Small intestine (tissue), 16 donors: ENCODE measurements at places on chromosomes 11 and 22. TPM values are rescaled to one million over a fixed set of nuclear protein-coding genes. Genes with fewer than 3 reads are reported as not detected.

PRR14L gene
- polyA plus RNA-seq: 25.5 TPM

OR51B4 gene
- not detected for polyA plus RNA-seq

TPBGL gene
- 0.22 TPM for polyA plus RNA-seq

DNA sequence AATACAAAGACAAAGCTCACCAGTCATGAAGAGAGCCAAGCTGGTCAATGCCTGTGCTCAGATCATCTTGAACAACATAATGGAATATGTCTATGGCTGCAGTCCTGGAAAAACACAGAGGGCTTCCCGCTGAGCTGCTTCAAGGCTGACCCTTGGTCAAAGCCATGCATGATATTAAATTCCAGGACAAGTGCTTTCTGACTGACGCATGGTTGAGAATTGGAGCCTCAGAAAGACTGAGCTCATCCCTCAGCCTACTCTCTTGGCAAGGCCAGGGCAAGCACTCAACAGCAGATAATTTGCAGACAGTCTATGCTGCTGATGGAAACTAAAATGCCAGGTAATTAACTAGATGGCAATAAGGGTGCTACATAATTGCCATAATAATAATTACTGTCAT is 89.2 kb downstream of the GALNT18 start:
- DNase-seq: no peak

DNA sequence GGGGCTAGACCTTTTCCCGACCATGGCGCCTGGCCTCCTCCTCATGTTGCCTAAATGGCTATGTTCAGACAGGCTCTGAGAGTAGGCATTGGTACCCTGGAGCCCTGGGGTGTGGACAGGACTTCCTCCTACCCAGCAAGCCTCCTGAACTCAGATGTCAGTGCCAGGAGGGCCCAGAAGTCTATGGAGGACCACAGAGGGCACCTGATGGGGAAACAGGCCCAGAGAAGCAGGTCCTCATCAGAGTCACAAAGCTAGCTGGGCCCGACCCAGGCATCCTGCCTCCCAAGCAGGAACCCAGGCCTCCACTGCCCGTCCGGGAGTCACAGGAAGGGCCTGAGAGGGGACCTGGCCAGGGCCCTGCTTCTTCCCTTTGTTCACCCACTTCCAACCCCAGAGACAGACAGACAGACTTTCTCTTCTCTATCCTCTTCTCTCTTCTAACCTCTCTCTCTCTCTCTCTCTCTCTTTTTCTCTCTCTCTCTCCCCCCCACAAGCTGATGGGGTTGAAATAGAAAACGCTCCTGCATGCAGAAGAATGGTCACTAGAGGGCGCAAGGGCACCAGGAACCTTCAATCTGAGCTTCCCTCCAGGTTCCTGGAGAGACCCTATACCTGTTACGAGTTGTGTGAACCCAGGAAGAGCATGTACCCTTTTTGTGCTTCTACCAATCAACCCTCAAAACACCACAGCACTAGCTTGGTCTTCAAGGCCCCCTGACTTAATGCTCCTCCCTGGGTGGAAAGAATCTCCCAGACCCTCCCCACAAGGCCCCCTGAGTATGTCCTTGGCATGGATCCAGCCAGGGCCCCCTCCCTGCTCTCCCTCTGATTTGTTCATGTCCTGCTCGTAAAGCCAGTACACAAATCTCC is 27.1 kb downstream of the ARAP1 start:
- DNase-seq: peak; percentile 78

DNA sequence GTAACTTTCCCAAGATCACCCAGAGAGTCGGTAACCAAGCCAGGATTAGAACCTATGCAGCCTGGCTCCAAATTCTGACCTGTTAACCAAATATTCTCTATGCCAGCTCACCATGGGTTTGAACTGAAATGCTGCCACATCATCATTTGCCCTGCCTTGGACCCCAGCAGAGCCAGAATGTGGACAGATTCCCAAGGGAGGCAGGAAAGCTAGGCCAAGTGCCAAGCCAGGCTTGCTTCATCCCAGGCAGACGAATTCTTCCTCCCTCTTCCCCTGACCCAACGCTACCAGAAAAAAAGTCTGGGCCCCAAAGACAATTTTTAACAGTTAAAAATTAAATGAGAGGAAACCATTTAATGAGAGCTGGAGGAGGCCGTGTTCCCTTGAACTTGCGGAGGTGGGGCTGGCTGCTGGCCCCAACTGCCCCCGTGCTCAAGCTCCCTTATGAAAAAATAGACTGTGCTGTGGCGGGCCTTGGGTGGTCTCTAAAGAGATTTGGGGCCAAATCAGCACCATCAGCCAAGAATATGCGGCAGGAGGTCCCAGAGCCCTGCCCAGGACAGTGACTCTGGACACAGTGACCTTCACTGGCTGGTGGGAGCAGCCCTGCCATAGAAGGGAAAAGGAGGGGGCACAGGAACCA is 184.1 kb upstream of the SYT13 start:
- DNase-seq: no peak

- peak; percentile 83 for DNase-seq
Measured at GRCh38 chr11:86145439-86146156, 76.7 kb upstream of the PICALM start.

DNA sequence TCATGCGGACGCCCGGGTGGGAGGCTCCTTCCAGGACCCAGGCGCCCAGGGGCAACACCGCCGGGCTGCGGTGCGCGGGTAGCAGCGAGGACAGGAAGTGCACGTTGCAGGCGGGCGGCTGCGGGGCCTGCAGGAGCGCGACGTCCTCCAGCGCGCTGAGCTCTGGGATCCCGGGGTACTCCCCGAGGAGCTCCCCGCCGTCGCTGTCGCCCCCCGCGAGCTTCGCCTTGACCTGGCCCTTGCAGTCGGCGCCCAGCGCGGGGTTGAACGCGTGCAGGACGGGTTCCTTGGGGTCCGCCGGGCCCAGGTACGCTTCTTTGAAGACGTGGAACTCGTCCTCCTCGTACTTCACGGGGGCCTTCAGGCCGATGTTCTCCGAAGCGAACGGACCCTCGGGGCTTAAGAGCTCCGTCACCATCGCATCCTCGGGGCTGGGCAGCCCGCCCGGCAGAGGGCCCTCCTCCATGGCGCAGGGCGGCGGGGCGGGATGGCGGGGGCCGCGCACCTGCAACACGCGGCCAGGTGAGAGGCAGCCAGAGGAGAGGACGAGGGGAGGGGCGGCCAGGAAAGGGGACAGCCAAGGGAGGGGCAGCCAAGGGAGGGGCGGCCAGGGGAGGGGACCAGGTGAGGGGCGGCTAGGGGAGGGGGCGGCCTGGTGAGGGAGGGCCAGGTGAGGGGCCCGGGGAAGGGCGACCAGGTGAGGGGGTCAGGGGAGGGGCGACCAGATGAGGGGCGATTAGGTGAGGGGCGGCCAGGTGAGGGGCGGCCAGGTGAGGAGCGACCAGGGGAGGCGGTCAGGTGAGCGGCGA is 921 bp downstream of the TESMIN start:
- no peak for DNase-seq

DNA sequence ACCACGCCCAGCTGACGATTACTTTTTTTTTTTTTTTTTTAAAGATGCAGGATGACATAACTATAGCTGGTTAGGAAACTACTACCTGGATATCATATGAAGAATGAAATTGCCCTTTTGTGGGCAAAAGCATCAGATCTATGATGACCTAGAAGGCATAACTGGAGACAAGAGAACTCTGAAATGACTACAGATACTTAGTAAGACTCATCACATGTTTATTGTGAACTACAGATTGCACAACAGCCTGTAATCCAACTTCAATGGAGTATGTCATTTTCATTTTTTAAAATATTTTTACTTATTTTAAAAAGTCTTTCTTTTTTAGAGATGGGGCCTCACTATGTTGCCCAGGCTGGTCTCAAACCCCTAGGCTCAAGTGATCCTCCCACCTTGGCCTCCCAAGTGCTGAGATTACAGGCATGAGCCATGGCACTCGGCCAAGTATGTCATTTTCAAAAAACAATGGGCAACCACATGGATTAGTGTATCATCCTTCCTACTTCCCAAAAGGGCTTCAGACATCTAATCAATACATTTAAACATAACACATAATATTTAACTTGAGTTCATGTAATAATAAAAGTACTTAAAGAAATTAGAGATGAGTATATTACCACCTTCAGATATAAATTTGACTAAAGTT is 3.3 kb downstream of the MTMR2 start:
- DNase-seq: no peak

DNA sequence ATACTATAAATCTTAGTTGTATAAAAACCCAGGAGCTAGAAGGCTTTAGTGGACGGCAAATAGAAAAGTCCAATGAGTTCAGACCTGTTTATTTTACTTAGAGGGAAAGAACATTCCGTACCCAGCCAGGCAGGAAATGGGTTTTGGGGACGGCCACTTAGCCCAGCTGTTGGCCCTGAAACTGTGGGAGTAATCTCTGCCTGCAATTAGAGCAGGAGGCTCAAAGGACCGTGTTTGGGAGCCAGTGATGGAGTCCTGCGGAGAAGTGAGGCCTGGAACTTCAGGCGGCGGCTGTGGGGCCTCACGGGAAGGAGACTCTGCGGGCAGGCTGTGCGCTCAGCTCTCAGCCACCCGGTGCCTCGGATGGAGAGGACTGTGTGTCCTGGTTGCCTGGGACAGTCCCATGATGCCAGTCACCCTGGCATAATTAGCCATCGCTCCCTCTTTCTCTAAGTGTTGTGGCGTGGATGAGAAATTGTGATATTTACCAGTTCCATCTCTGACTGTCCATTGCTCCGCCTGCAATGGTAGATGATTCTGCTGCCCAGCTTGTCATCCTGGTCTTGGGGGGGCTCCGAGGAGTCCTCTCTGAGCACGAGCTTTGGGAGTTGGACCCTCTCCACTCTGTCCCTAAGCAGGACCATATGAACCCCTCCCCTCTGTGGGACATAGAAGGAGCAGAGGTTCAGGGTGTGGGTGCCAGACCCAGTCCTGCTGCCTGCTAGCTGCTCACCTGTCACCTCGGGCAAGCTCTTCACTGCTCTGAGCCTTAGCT is 530.3 kb downstream of the TBC1D22A start:
- DNase-seq: no peak
